Smooth muscle cell of trachea (primary cell): ENCODE measurements at places on chromosomes 3 and 15. TPM values are rescaled to one million over a fixed set of nuclear protein-coding genes. Genes with fewer than 3 reads are reported as not detected.

MCF2L2 gene
- total RNA-seq = 0.15 TPM in 1 of 2 replicates, not detected in the other

STRA6 gene
- 0.29 and 0.83 TPM in 2 replicates for total RNA-seq

ADAMTSL3 gene
- 0.17 and 1.2 TPM in 2 replicates for total RNA-seq

NOX5 gene
- total RNA-seq = 0.58 and 0.83 TPM in 2 replicates

ADCY5 gene
- 0.44 and 0.66 TPM in 2 replicates for total RNA-seq

PSMD2 gene
- 403 and 574 TPM in 2 replicates for total RNA-seq

RAB6B gene
- 0.44 and 1.2 TPM in 2 replicates for total RNA-seq

FBXO40 gene
- total RNA-seq = under 0.01 TPM in 1 of 2 replicates, not detected in the other

SCAANT1 gene
- total RNA-seq = not detected in 2 replicates
